Fibroblast of mammary gland (primary cell): ENCODE measurements at places on chromosomes 5 and 9.

DNA sequence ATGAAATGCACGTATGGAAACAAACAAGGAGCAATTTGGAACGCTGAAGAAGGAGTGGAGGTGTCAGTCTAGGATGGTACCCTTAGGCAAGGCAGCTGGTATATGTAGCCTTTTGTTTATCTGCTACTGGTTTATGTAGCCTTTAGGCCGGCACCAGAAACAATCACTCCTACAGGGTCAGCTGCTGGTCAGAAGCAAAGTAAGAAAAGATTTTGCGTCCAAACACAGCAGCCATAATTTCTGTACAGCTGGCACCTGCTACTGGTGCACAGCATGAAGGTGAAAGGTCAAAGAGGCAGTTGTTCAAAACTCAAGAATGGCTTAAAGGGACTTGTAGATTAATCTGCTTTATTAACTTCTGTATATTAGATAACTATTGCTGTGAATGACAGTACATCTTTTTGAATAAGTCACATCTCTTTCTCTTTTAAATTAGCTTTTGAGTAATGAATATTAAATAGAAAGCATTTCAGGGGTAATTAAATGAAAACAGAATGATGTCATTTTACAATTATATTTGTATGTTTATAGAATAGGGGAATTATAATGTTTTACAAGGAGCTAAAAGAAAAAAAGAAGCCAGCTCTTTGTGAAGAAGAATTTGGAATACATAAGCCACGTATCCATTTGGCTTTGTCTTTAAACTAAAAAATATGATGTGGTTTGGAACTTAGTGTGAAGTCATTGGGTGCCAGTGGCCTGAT lies 33.1 kb upstream of the TLX3 start:
- no peak for DNase-seq

DNA sequence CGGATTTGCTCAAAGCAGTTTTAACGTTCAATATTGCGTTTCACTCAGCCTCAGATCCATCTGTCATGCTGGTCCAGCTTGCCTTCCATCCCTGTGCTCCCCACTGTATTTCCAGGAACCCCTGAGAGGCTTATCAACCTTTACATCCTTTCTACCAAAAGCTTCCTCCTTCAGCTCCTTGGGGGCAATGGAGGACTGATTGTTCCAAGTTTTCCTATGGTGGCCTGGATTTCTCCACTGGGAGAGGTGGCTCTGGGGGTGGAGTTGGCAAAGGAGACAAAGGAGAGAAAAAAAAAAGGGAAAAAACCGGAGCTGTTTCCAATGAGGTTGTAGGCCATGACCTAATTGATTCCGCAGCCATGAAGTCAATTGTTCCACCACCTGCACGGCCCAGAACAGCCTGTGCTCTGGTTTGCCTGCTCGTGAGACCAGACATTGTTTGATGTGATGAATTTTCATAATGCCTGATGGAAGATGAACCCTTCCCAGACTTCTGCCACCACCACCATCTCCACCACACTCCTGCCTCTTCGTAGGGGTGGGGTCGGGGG lies 54.1 kb downstream of the ABLIM3 start:
- DNase-seq: no peak

GRCh38 chr9:4324513-4324912 lies 24.6 kb upstream of the GLIS3 start:
- peak; percentile 93 for DNase-seq

DNA sequence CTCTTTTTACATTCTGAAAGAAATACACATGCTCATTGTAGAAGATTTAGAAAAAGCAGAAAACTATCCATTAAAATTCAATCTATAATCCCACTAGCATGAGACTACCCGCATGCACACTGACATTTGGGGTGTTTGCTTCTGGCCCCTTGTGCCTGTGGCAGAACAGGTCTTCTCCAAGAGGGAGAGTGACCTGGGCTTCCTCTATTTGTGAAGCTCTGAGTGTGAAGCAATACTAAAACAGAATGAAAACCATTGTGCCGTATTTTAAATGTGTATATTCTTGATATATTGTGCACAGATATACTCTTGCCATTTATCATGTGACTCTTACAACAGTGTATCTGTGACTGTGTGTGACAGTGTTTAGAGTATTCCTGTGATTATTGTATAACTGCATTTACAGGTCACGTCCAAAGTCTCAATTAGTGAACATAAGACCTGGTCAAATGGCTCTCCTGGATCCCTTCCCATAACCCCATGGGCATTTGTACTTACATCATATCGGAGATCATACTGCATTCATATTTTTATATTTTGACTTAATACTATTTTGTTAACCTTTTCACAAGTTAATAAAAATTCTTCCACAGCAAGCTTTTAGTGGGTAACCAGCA lies 14.7 kb upstream of the CPEB4 start:
- no peak for DNase-seq

DNA sequence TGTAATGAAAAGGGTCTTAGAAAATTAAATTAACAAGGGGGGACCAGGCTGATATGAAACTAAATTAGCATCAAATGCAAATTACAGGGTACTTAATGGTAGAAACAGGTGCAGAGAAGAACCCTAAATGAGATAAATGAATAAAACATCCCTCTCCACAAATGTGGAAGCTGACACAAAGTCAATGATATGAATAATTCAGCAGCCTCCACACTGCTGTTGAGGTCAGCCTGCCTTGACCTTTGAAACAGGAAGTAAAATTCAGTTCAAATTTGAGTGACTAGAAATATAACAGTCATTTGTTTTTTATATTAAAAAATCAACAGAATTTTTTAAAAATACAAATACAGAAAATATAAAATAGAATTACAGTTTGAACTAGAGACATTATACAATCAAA lies 40.0 kb downstream of the EBF1 start:
- no peak for DNase-seq
